ENCODE measurements at places on chromosomes 7 and 10.

DNA sequence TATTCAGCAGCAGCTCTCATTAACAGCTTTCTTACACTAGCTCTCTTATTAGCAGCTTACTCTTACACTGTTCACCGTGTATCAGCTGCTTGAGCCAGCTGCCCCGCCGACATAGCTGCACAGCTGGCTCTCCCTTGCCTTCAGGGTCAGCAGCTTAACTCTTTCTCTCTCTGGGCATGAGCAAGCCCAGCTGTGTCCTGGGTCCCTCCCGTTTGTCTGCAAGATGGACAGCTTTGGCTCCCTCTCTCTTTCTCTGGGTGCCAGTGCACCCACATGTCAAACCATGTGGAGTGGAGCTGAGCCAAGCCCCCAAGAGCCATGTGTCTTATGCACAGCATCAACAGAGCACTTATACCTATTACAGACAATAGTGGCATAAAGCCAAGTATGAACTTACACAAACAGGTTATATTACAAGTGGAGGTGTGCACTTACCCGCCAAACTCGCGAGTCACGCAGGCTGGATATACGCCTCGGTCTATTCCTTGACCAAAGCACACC lies 35.7 kb upstream of the MTPAP start:
- DNase-seq: no peak

DNA sequence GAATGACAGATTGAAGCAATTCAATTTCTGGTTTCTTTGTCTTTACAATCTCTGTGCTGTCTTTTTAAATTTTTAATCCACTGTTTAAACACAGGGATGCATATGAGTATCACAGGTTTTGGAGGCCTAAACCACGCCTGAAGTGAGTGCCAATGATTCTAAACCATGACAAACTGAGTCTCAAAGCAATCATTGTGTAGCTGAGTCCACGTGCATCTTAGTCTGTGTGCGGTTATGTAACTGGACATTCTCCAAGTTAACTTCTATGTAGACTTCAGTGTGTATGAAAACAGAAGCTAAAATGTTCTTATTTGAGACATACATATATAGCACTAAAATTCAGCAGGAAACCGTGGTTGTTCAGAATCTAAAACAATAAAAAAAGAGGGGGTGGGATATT lies 79.3 kb upstream of the ST8SIA6 start:
- no peak for DNase-seq

DNA sequence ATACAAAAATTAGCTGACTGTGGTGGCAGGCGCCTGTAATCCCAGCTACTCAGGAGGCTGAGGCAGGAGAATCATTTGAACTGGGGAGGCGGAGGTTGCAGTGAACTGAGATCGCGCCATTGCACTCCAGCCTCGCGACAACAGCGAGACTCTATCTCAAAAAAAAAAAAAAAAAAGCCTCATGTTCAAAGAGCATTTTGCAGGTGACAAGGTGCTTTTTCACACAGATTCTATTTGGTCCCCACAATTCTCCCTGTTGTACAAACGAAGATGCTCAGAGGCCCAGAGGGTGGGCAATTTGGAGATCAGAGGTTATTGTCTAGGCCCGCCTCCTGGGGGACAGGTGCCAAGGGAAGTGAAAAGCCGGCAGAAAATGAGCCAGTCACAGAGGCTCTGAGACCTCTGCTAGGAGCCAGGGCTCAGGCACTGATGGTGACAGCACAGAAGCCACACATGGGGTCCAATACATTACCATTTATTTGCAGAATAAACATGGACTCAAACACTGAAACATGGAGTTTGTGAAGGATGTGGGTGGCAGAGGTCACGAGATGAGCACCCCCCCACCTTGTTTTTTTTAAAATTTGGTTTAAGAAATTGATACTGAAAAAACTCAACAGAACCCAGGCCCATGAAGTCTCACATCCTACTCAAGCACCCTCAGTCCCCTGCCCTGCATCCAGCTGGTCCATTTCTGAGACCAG lies 882 bp upstream of the GAL3ST4 start:
- no peak for DNase-seq

DNA sequence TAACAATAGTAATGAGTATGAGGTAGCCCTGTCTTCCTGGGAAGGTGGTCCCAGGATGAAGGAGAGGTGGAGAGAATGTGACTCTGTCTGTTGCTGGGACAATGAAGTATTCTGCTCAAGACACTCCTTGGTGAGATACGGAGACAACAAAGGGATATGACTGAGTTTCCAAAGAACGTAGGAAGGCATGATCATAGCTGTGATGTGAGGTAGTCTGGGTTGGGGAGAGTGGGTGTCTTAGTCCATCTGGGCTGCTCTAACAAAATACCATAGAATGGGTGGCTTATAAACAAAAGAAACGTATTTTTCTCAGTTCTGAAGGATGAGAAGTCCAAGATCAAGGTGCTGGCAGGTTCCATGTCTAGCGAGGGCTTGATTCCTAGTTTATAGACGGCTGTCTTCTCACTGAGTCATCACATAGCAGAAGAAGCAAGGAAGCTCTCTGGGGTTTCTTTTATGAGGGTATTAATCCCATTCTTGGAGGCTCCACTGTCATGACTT lies 84.9 kb upstream of the RHOBTB1 start:
- DNase-seq: no peak

DNA sequence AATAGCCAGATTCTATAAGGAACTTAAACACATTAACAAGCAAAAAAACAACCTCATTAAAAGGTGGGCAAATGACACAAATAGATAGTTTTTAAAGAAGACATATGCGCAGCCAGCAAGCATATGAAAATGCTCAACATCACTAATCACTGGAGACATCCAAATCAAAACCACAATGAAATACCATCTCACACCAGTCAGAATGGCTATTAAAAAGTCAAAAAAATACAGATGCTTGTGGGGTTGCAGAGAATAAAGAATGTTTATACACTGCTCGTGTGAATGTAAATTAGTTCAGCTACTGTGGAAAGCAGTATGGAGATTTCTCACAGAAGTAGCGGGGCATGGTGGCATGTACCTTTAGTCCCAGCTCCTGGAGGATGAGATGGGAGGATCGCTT lies 164.0 kb downstream of the CHRM2 start:
- DNase-seq: no peak

DNA sequence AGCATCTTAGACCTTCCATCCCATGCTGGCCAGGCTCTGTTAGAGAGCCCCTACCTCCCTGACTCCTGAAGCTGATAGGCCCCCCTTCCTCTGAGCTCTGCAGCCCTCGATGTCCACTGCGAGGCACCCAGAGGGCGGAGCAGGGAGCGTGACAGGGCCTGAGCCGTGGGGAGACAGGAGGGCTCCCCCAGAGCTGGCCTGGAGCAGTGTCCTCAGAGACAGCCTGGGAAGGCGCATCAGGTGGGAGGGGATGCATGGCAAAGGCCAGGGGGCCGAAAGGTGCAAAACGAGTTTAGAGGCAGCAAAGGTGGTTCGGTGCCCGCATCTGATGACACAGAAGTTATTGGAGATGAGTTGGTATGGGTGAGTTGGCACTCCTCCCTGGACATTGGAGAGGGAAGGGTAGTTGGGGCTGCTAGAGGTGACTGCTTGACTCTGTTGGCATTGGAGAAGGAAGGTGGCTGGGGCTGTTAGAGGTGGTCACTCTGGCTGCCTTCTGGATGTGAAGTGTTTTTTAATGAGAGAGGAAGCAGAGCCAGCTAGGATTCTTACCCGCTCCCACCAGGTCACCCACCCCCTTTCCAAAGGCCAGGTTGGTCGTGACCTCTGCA lies 53.1 kb downstream of the PRF1 start:
- DNase-seq: no peak

DNA sequence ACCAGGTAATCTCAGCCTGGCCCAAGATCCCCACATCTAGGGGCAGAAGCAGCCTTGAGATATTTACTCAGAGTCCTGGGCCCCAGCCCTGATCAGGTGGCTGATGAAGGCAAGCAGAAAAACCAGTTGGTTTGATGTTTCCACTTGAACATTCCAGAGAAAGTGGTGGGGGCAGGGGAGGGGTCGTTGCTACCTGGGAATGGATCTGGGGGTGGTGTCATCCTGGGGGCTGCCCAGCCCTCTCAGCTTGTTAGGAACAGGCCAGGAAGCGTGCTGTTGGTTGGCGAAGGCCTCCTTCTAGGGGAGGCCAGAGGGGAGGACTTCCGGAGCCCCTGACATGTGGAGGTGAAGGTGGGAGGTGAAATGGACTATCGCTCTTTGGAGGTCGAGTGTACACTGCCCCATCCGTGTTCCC lies 3.7 kb upstream of the ABHD11 start:
- no peak for DNase-seq

DNA sequence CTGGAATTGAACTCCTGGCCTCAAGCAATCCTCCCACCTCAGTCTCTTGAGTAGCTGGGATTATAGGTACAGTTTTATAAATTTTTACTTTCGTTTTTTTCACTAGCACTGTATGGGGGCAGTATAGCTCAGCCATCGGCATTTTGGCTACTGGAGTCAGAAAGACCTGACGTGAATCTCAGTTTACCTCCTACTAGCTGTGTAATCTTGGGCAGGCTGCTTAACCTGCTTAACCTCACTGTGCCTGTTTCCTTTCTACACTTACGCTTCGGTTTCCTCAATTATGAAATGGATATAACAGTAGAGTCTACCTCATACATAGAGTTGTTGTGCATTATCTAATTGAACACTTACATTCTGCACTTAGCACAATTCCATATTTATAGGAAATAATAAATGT lies 16.7 kb downstream of the STN1 start:
- no peak for DNase-seq

DNA sequence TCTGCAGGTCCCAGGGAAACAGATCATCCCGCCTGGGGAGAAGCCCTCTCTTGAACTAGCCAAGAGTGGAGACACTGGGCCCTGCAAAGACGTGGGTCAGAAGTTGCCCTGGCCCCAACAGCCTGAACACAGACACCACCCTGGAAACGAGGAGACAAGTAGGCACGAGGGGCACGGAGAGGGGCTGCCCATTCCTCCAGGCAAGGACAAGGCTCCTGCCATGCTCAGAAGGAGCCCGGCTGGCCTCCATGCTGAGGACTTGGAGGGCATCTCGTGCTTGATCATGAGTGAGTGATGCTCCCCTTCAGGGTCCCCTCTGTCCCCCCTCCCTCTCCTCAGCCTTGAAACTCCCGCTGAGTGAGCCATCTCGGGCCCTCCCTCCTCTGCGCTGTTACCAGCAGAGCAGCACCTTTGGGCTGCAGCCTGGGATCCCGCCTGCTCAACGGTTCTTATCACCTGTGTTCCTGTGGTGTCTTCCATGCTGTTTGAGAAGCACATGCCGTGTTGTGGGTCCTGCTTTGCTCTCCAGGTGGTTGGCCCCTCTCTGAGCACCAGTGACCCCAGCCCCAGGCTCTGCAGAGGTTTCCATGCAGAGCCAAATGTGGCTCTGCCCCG lies 544.3 kb downstream of the TCERG1L start:
- DNase-seq: no peak

DNA sequence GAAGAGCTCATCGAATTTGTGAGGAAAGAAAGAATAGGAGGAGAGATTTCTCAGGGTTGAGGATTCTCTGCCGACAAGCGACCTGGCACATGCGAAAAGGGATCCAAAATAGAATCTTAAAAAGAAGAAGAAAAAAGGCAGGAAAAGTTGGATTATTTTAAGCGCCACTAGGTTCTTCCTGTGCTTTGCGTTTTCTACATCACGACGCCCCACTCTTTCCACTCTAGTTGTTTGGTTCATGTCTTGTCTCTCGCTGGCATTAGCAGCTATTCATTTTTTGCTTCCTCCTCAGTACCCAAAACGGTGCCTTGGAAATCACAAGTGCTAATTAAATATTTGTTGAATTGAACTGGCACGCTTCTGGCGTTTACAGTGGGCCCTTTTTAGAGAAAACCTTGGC lies 674 bp upstream of the FRA10AC1 start:
- no peak for DNase-seq

DNA sequence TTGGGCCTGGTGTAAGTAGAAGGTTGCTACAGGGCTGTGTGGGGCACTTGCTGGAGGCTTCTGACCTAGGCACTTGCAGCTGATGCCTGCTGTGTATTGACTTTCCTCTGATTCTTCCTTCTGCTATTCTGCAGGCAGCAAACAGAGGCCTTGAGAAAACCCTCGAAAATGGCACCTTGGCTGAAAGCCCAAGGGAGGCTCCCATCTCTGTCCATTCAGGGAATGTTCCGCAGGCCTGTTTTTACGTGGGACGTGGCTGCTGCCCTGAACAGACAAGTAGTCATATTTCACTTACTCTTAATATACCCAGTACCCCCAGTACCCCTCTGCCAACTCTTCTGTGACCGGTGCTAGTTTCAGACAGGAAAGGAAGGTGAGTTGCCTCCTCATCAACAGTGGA lies 664.7 kb downstream of the INHBA start:
- DNase-seq: no peak

- DNase-seq: no peak
Observed at GRCh38 chr7:151571471-151571870, 51.8 kb upstream of the RHEB start.

- no peak for DNase-seq
Observed at GRCh38 chr7:27121684-27122076, 8.9 kb downstream of the HOXA4 start.

DNA sequence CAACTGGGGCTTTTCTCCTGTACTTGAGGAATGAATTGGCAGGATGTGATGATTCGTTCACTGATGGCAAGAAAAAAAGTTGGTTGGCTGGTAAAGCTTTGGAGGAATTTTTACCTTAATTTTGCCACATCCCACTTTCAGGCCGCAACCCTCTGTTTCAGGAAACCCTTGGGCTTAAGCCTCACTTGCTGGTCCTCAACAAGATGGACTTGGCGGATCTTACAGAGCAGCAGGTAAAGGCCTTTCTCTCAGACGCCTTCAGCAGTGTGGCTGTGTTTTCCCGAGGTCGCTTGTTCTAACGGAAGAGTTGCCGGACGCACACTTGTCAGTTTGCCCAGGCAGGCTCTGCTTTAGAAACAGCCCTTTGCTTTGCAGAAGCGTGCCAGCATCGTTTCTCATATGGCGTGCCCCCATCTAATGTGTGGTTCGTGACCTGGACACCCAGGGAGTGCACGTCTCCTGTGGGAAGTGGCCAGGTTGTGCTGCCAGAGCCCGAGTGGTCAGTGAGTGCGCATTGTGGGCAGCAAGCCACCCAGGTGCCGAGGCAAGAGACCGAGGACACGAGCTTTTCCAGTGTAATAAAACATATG lies 2.2 kb downstream of the MTG1 start:
- DNase-seq: no peak

DNA sequence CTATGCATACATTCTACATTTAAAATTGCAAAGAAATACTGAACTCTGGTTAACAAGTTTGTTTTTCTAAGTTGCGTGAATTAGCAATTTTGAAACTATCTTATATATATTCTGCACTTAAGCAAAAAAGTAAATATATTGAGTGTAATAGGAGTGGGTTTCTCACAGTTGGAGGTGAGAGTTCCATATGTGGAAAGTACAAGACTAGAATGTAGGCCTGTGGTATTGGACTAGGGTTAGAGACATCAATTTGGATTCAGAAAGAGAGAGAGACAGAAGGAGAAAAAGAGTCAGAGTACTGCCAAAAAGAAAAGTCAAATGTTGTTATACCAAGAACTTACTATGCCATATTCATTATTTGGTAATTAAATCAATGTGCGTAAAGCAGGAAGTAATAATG lies 47.3 kb upstream of the ITGB8 start:
- no peak for DNase-seq

DNA sequence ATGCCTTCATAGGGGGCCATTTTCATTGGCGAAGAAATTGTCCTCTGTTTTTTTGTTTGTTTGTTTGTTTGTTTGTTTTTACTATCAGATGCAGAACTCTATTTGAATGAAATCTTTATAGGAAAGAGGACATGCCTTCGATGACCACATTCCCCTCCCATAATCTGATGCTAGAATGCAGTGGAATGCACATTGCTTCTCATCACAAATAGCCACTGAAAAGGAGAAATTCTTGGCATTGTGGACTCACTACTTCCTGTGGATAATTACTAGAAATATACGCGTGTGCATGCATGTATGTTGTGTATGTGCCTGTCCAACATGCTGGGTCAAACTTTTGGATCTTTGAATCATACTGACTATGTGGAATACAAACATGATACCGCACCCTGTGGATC lies 70.5 kb upstream of the SFMBT2 start:
- DNase-seq: no peak

Data from stimulated activated CD8-positive, alpha-beta memory T cell treated with anti-CD3 and anti-CD28 coated beads, Interleukin-4, amount 100 ng/mL, for 1 hour (primary cell).